WTC11 (cell line): ENCODE measurements at places on chromosomes 4 and X. TPM values are rescaled to one million over a fixed set of nuclear protein-coding genes. Genes with fewer than 3 reads are reported as not detected.

The DCX gene
- 2.1 to 2.4 TPM (median 2.2 TPM) in 3 replicates for total RNA-seq

The NRK gene
- 3.1 to 5.7 TPM (median 4.9 TPM) in 3 replicates for total RNA-seq

The SSX1 gene
- 0.34 TPM in 1 of 3 replicates, not detected in the others for total RNA-seq

DNA sequence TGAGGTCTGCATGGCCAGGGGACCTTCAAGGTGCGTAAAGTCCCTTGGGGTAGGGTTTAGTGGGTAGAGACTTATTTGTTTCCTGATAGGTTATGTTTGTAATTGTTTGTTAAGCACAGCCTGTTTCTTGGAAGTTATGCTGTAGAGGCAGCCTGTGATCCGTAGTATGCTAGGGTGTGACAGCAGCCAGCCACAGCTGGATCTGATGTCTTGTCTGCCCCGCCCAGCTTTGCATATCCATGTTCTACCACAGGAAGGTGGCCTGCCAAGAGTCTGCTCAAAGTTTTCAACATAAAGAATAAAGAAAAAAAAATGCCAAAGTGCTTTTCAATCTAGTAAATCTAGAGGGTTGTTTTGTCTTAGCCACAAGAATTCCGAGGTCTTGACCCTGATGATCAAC is 19.1 kb upstream of the PRRG3 start:
- no peak overlapping the region for H3K4me3 ChIP-seq
- peaks cover 4% of the 10 kb centered on the region; the same call in 1 of the 2 replicates for H3K27me3 ChIP-seq
- H3K4me1 ChIP-seq = peaks cover 4% of the 10 kb centered on the region; the same call in 1 of the 2 replicates
- no peak overlapping the region for H3K27ac ChIP-seq

GRCh38 chr4:15765391-15765790 is 12.7 kb upstream of the CD38 start:
- H3K4me1 ChIP-seq = no peaks in the 10 kb centered on the region
- no peak overlapping the region for H3K4me3 ChIP-seq
- H3K27me3 ChIP-seq = no peaks in the 10 kb centered on the region

- peaks cover 6% of the 10 kb centered on the region; the same call in 1 of the 2 replicates for H3K36me3 ChIP-seq
- no peaks in the 10 kb centered on the region for H3K27me3 ChIP-seq
- no peak for DNase-seq
- no peak overlapping the region for H3K4me3 ChIP-seq
- H3K4me1 ChIP-seq = 0 out of 2 replicates have a peak, but pooled peaks cover 6% of the 10 kb centered on the region
Observed at GRCh38 chrX:51487960-51488267, 8.5 kb downstream of the NUDT11 start.

DNA sequence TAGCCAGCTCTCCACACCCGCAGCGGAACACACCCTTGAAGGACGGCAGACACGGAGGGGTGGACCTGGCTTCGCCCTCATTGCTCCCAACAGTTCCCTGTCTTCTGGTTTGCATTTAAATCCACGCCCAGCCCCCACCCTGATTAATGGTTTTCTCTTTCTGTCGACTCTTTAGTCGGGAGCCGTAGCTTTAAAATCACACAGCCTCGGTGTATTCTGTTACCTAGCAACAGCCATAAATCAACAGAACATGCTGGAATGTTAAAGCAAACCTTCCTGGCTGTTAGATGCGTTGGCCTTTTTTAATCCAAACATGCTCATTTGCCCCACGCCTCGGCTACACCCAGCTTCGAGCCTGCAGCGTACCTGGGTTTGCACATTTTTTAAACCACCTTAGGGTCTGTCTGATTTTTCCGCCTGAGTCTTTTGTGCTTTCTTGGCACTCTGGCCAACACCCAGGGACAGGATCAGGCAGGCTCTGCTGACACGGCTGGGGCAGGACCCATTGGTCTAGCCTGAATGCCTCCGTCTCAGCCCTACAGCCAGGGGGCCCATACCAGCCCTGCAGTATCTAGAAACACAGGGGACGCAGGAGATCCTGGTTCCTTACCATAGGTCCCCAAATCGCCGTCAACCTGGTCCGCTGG is 21.4 kb upstream of the PPP2R2C start:
- no peak overlapping the region for H3K27ac ChIP-seq
- no peaks in the 10 kb centered on the region; the same call in 1 of the 2 replicates for H3K27me3 ChIP-seq
- no peak overlapping the region for H3K4me3 ChIP-seq
- H3K4me1 ChIP-seq = peaks cover 16% of the 10 kb centered on the region
- H3K36me3 ChIP-seq = no peaks in the 10 kb centered on the region
- DNase-seq = no peak

GRCh38 chr4:5972571-5972970 is 45.7 kb downstream of the C4orf50 start:
- DNase-seq = no peak
- H3K27me3 ChIP-seq = peaks cover 6% of the 10 kb centered on the region; the same call in 1 of the 2 replicates
- H3K4me1 ChIP-seq = peaks cover 25% of the 10 kb centered on the region
- no peak overlapping the region for H3K4me3 ChIP-seq
- no peak overlapping the region for H3K27ac ChIP-seq

DNA sequence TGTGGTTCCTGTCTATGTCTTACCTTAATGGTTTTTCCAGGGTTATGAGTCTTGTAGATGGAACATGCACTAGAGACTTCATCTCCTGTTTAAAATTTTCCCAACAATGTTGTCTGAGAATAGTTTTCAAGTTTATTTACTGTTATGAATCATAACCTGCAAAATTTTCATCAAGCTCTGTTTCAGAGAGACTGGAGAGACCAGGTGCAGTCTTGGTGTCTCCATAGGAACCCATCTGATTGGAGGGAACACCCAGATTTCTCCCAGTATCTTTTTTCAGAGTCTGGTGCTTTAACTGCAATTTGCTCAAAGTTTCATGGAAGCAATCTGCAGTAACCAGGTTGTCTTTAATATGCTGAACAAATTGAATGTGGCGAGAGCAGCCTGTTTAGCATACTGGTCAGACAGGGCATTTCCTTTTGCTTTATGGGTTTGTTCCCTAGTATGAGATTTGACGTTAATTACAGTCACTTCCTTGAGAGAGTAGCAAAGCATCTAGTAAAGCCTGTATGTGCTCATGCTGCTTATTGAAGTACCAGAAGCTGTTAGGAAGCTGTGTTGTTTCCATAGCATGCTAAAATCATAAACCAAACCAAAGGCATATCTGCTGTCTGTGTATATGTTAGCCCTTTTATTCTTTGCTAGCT is 18.8 kb upstream of the VSIG1 start:
- peaks cover 2% of the 10 kb centered on the region; the same call in 1 of the 2 replicates for H3K27me3 ChIP-seq
- H3K27ac ChIP-seq = no peak overlapping the region
- H3K4me3 ChIP-seq = no peak overlapping the region
- peaks cover 15% of the 10 kb centered on the region for H3K4me1 ChIP-seq

- peak overlapping the region; percentile 36; the same call in 1 of the 2 replicates for H3K27ac ChIP-seq
- peak overlapping the region; percentile 56 for H3K4me3 ChIP-seq
- peak; percentile 22 for DNase-seq
- H3K4me1 ChIP-seq = peaks cover 11% of the 10 kb centered on the region
- H3K27me3 ChIP-seq = peaks cover 14% of the 10 kb centered on the region
Observed at GRCh38 chrX:69615342-69615741, 571 bp upstream of the EDA start.

DNA sequence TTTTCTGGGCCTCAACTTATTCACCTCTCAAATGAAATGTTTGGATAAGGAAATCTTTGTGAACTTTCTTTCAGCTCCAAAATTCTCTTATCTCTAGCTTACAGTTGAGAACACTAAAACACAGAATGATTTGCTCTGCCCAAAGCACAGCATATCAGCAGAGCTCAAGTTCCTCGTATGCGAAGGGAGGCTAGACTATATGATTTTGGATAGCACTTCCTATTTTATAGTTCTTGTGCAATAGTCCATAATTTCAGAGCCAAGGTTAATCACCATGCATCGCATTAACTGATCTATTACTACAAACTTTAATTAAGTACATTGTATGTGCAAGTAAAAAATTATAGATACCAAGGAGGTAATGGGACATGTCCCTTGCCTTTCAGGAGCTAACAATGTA is 27.0 kb upstream of the KLHL13 start:
- H3K36me3 ChIP-seq = no peaks in the 10 kb centered on the region
- H3K27me3 ChIP-seq = no peaks in the 10 kb centered on the region
- no peaks in the 10 kb centered on the region for H3K4me1 ChIP-seq
- no peak overlapping the region for H3K27ac ChIP-seq

- H3K4me3 ChIP-seq = no peak overlapping the region
- no peak overlapping the region; the same call in 1 of the 2 replicates for H3K27ac ChIP-seq
- peaks cover 77% of the 10 kb centered on the region for H3K36me3 ChIP-seq
- DNase-seq = no peak
- no peaks in the 10 kb centered on the region for H3K4me1 ChIP-seq
Observed at GRCh38 chr4:10084651-10085358, 31.8 kb downstream of the WDR1 start.

GRCh38 chrX:3712051-3712869 is 1.2 kb downstream of the PRKX start:
- DNase-seq = no peak
- H3K4me3 ChIP-seq = peak overlapping the region; percentile 90
- no peak overlapping the region for H3K27ac ChIP-seq
- H3K27me3 ChIP-seq = peaks cover 7% of the 10 kb centered on the region; the same call in 1 of the 2 replicates

- no peaks in the 10 kb centered on the region; the same call in 1 of the 2 replicates for H3K27me3 ChIP-seq
- H3K4me3 ChIP-seq = no peak overlapping the region
- peaks cover 8% of the 10 kb centered on the region for H3K36me3 ChIP-seq
- no peaks in the 10 kb centered on the region for H3K4me1 ChIP-seq
Observed at GRCh38 chr4:165971933-165972332, 98.9 kb downstream of the TLL1 start.

- H3K4me1 ChIP-seq = peaks cover 14% of the 10 kb centered on the region
- H3K27ac ChIP-seq = no peak overlapping the region
- no peaks in the 10 kb centered on the region for H3K27me3 ChIP-seq
- DNase-seq = no peak
Observed at GRCh38 chrX:121161501-121161933, 114.1 kb downstream of the GLUD2 start.
